ENCODE measurements at places on chromosomes 5 and 9. TPM values are rescaled to one million over a fixed set of nuclear protein-coding genes. Genes with fewer than 3 reads are reported as not detected.
A peak's percentile ranks its signal among the peaks of the same experiment; 100 is the strongest.

- H3K27ac ChIP-seq = no peak overlapping the region
- peaks cover 12% of the 10 kb centered on the region for H3K4me1 ChIP-seq
- DNase-seq = no peak
- H3K4me3 ChIP-seq = peak overlapping the region; percentile 45
Observed at GRCh38 chr5:132656774-132657355, 1.1 kb upstream of the IL13 start.

DNA sequence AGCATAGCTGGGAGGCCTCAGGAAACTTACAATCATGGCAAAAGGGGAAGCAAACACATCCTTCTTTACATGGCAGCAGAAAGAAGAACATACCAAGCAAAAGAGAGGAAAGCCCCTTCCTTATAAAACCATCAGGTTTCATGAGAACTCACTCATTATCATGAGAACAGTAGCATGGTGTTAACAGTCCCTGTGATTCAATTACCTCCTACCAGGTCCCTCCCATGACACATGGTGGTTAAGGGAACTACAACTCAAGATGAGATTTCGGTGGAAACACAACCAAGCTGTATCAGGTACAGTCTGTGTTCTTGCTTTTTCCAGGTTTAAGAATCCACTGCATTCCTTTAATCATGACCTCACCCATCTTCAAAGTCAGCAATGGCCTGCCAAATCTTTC is 514.2 kb downstream of the KCTD16 start:
- H3K4me3 ChIP-seq = no peak overlapping the region
- no peaks in the 10 kb centered on the region for H3K36me3 ChIP-seq
- no peak overlapping the region for H3K27ac ChIP-seq
- no peak for DNase-seq
- no peaks in the 10 kb centered on the region for H3K27me3 ChIP-seq

DNA sequence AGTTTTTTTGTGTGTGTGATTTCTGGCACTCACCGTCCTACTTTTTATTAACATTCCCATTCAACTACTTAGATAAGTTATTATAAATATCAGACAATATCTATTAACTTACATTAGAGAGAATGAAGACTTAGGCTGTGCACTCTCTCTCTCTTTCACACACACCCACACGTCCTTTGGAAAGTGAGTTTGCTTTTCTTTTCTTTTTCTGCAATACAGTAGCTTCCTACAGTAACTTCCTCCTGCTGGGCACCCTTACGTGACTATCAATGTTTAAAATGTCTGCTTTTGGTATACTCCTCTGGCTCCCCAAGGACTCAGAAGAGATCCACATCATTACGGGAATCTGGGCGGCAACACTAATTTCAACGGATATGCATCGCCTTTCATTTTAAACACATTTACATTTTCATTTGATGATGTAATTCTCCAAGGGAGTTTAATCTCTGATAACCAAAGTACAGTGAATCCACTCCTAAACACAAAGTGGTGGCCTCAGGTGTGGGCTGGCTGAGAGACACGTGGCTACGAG is 179.5 kb downstream of the MAPKAP1 start:
- H3K4me3 ChIP-seq = no peak overlapping the region
- peaks cover 22% of the 10 kb centered on the region for H3K4me1 ChIP-seq
- DNase-seq = no peak
- no peaks in the 10 kb centered on the region for H3K27me3 ChIP-seq
- no peaks in the 10 kb centered on the region for H3K36me3 ChIP-seq

GRCh38 chr5:97065475-97065874 is 76.9 kb downstream of the LIX1 start:
- no peaks in the 10 kb centered on the region for H3K4me1 ChIP-seq
- H3K36me3 ChIP-seq = no peaks in the 10 kb centered on the region
- H3K4me3 ChIP-seq = no peak overlapping the region

Gene MLANA
- not detected for total RNA-seq

Gene BASP1
- 25.8 TPM for total RNA-seq

DNA sequence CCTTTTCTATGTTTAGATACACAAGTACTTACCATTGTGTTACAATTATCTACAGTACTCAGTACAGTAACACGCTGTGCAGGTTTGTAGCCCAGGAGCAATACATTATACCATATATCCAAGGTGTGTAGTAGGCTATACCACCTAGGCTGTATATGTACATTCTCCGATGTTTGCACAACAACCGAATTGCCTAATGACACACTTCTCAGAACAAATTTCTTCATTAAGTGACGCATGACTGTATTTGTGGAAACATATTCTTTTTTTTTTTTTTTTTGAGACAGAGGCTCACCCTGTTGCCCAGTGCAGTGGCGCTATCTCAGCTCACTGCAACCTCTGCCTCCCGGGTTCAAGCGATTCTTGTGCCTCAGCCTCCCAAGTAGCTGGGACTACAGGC is 4.0 kb upstream of the RAD23B start:
- no peak overlapping the region for H3K4me3 ChIP-seq
- peaks cover 12% of the 10 kb centered on the region for H3K4me1 ChIP-seq
- DNase-seq = no peak
- no peaks in the 10 kb centered on the region for H3K36me3 ChIP-seq
- peak overlapping the region; percentile 10 for H3K27ac ChIP-seq

Gene IRGM
- total RNA-seq = 0.24 TPM

DNA sequence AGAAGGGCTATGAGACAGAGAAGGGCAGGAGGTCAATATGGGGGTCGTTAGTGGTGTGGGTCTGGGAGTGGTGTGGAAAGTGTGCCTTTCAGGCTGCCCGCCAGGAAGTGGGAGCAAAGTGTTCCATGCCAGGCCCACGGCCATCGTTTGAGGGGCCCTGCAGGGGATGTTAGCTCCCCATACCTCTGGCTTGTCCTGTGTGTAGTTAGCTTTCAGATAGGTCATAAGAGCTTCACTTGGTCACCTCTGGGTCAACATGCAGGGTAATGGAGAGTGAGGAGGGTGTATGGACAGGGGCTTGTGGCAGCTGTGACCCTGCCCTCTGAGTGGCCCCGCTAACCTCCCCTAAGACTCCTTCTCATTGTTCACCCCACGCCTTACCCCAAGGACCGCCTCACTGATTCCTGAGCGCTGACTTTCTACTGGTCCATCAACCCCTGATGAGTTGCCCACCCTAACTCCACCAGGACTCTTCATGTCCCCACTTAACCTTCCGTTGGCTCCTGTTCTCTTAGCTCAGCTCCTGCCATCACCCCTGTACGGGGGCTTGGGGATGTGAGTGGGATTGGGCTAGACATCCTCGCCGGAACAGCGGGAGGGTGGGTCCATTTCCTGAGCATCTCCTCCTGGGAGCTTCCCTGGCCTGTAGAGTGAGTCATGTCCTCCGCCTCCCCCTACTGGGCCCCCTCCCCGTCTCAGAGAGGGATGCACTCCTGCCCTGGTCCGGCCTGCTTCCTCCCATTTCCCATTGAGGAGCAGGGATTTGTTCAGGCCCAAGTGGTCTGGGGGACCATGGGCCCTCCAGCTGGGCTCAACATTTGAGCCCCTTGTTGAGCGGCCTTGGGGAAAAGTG is 125.7 kb downstream of the FGF18 start:
- no peak for DNase-seq
- no peak overlapping the region for H3K4me3 ChIP-seq
- H3K36me3 ChIP-seq = no peaks in the 10 kb centered on the region
- H3K27me3 ChIP-seq = no peaks in the 10 kb centered on the region

GRCh38 chr5:32173267-32174010 is 680 bp downstream of the GOLPH3 start:
- peak overlapping the region; percentile 100 for H3K27ac ChIP-seq
- H3K4me1 ChIP-seq = peaks cover 39% of the 10 kb centered on the region
- H3K4me3 ChIP-seq = peak overlapping the region; percentile 81
- peak; percentile 77 for DNase-seq
- no peaks in the 10 kb centered on the region for H3K27me3 ChIP-seq

GRCh38 chr9:78577156-78577906 is 280.4 kb downstream of the PSAT1 start:
- H3K4me3 ChIP-seq = no peak overlapping the region
- no peak overlapping the region for H3K27ac ChIP-seq
- H3K4me1 ChIP-seq = no peaks in the 10 kb centered on the region

DNA sequence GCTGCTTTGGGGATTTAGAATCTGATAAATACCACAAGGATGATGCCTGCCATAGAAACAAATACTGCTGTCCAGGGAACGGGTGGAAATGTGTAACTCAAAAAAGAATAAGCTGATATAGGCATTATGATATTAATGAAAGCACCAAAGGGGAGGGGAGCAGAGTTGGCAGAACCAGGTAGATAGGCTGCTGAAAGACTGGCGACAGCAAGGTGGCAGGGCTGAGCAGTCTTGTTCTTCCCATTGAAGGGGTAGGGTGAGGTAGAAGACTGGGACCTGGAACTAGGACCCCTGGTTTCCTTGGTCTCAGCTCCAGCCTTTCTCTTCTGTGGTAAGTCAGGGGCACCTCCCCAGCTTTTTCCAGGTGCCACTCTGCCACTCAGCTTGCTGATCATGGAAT is 31.4 kb upstream of the TMOD1 start:
- H3K4me3 ChIP-seq = no peak overlapping the region
- H3K36me3 ChIP-seq = peaks cover 39% of the 10 kb centered on the region
- H3K27me3 ChIP-seq = no peaks in the 10 kb centered on the region
- H3K27ac ChIP-seq = no peak overlapping the region
- H3K4me1 ChIP-seq = peaks cover 11% of the 10 kb centered on the region

- no peaks in the 10 kb centered on the region for H3K27me3 ChIP-seq
- H3K4me3 ChIP-seq = no peak overlapping the region
- no peaks in the 10 kb centered on the region for H3K4me1 ChIP-seq
- peaks cover 32% of the 10 kb centered on the region for H3K36me3 ChIP-seq
- DNase-seq = no peak
Observed at GRCh38 chr5:139017624-139018023, 142.5 kb upstream of the LRRTM2 start.

Gene RMRP
- 24,340 TPM for total RNA-seq

GRCh38 chr5:54703565-54704255 is 186.2 kb downstream of the SNX18 start:
- H3K4me3 ChIP-seq = no peak overlapping the region
- no peaks in the 10 kb centered on the region for H3K36me3 ChIP-seq
- no peak overlapping the region for H3K27ac ChIP-seq
- H3K4me1 ChIP-seq = peaks cover 38% of the 10 kb centered on the region

Gene CENPH
- 2.9 TPM for total RNA-seq

GRCh38 chr9:69577123-69577522 is 95.0 kb downstream of the APBA1 start:
- no peaks in the 10 kb centered on the region for H3K36me3 ChIP-seq
- H3K27ac ChIP-seq = no peak overlapping the region
- H3K4me3 ChIP-seq = no peak overlapping the region

Gene INSL6
- not detected for total RNA-seq

GRCh38 chr5:159893040-159893695 is 23.1 kb upstream of the ADRA1B start:
- H3K4me1 ChIP-seq = no peaks in the 10 kb centered on the region
- H3K27me3 ChIP-seq = peaks cover 6% of the 10 kb centered on the region
- no peak overlapping the region for H3K27ac ChIP-seq
- no peak for DNase-seq
- no peaks in the 10 kb centered on the region for H3K36me3 ChIP-seq

Gene LCP2
- total RNA-seq = 82.9 TPM

Gene ZNF883
- total RNA-seq = 0.89 TPM

Gene CDX1
- total RNA-seq = not detected

GRCh38 chr9:133794016-133794760 is 56.0 kb upstream of the SARDH start:
- no peak overlapping the region for H3K4me3 ChIP-seq
- H3K4me1 ChIP-seq = peaks cover 25% of the 10 kb centered on the region
- no peaks in the 10 kb centered on the region for H3K27me3 ChIP-seq
- H3K36me3 ChIP-seq = peaks cover 12% of the 10 kb centered on the region
- H3K27ac ChIP-seq = no peak overlapping the region

DNA sequence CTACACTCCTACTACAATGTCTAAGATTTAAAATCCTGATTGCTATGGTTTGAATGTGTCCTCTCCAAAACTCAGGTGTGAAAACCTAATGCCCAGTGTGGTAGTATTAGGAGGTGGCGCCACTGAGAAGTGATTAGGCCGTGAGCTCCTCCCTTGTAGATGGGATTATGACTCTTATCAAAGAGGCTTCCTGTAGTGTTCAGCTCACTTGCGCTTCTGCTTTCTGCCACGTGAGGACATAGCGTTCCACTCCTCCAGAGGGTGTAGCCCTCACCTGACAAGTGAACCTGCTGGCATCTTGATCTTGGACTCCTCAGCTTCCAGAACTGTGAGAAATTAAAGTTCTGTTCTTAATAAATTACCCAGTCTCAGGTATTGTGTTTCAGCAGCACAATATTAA is 33.0 kb upstream of the WHRN start:
- no peaks in the 10 kb centered on the region for H3K36me3 ChIP-seq
- H3K27me3 ChIP-seq = no peaks in the 10 kb centered on the region
- no peak for DNase-seq
- H3K4me3 ChIP-seq = no peak overlapping the region
- no peak overlapping the region for H3K27ac ChIP-seq

Gene INIP
- 21.0 TPM for total RNA-seq

Gene GOLGA1
- total RNA-seq = 24.6 TPM

Gene IRX1
- total RNA-seq = 6.0 TPM

GRCh38 chr9:136323371-136323789 is 4.0 kb upstream of the GPSM1 start:
- H3K4me3 ChIP-seq = no peak overlapping the region
- no peak overlapping the region for H3K27ac ChIP-seq
- peaks cover 3% of the 10 kb centered on the region for H3K27me3 ChIP-seq
- H3K4me1 ChIP-seq = peaks cover 22% of the 10 kb centered on the region

Gene EIF4E1B
- total RNA-seq = not detected

- no peaks in the 10 kb centered on the region for H3K4me1 ChIP-seq
- DNase-seq = no peak
- no peak overlapping the region for H3K4me3 ChIP-seq
- no peaks in the 10 kb centered on the region for H3K36me3 ChIP-seq
- H3K27me3 ChIP-seq = no peaks in the 10 kb centered on the region
Observed at GRCh38 chr5:109089191-109089590, 320.6 kb downstream of the PJA2 start.

Gene GABRB2
- 0.56 TPM for total RNA-seq

GRCh38 chr5:29247346-29248028 is 1946.0 kb upstream of the CDH6 start:
- no peak overlapping the region for H3K4me3 ChIP-seq
- no peaks in the 10 kb centered on the region for H3K27me3 ChIP-seq
- H3K4me1 ChIP-seq = no peaks in the 10 kb centered on the region
- no peak for DNase-seq

GRCh38 chr9:69496846-69497450 is 171.9 kb downstream of the ENTREP1 start:
- no peaks in the 10 kb centered on the region for H3K4me1 ChIP-seq
- no peak overlapping the region for H3K4me3 ChIP-seq

DNA sequence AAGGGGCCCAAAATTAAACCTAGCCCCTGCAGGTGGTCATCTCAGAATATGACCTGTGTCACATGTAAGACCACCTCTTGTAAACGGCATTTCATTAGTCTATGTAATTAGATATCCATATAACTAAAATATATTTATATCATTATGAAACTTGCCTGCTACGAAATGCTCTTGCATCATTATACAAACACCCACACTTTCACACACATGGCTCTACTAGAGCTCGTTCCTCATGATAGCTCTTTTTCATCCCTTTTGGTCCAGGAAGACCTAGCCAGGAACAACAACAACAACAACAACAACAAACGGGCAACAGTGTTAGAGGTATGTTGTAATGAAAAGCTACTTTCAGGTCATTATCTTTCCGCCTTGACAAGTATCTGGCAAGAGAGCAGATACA is 58.6 kb downstream of the LHFPL2 start:
- no peak for DNase-seq
- H3K27me3 ChIP-seq = no peaks in the 10 kb centered on the region
- H3K27ac ChIP-seq = no peak overlapping the region
- H3K36me3 ChIP-seq = no peaks in the 10 kb centered on the region
- H3K4me1 ChIP-seq = peaks cover 30% of the 10 kb centered on the region
